Mesangial cell (primary cell): ENCODE measurements at places on chromosomes 12 and 14. TPM values are rescaled to one million over a fixed set of nuclear protein-coding genes. Genes with fewer than 3 reads are reported as not detected.

The PRR13 gene
- total RNA-seq = 82.9 and 105 TPM in 2 replicates

The CLEC4E gene
- 4.6 and 14.0 TPM in 2 replicates for total RNA-seq

The NTN4 gene
- 38.9 and 74.5 TPM in 2 replicates for total RNA-seq

The MAGOHB gene
- total RNA-seq = 9.4 and 19.7 TPM in 2 replicates

The LUM gene
- total RNA-seq = 17.6 and 80.2 TPM in 2 replicates

The ATF7 gene
- 13.9 and 17.1 TPM in 2 replicates for total RNA-seq

The ANKRD33 gene
- total RNA-seq = not detected in 2 replicates

The ATXN7L3B gene
- 17.4 and 21.9 TPM in 2 replicates for total RNA-seq

The ANO6 gene
- total RNA-seq = 35.8 and 43.5 TPM in 2 replicates

The ACSS3 gene
- 2.4 and 9.6 TPM in 2 replicates for total RNA-seq

The CIROP gene
- total RNA-seq = not detected in 2 replicates

The KRR1 gene
- total RNA-seq = 13.1 and 31.3 TPM in 2 replicates

The EFS gene
- total RNA-seq = 10.4 and 14.7 TPM in 2 replicates

The PPP4R4 gene
- 0.16 and 0.38 TPM in 2 replicates for total RNA-seq

The SERPINA10 gene
- total RNA-seq = not detected in 2 replicates

The TCTN1 gene
- total RNA-seq = 23.0 and 41.2 TPM in 2 replicates

The FOXM1 gene
- total RNA-seq = 9.9 and 84.1 TPM in 2 replicates

The FGD4 gene
- 14.5 TPM in 2 replicates for total RNA-seq

The PDZRN4 gene
- 0.13 TPM in 1 of 2 replicates, not detected in the other for total RNA-seq

The NPFF gene
- 1.5 TPM in 1 of 2 replicates, not detected in the other for total RNA-seq

The FLRT2 gene
- total RNA-seq = 2.6 and 8.1 TPM in 2 replicates
